ENCODE measurements at places on chromosomes 6 and 20.

GRCh38 chr6:67952948-67953347 lies 682.1 kb upstream of the ADGRB3 start:
- ATAC-seq: no peak

GRCh38 chr6:39558079-39558478 lies 167.1 kb downstream of the KIF6 start:
- no peak for ATAC-seq

DNA sequence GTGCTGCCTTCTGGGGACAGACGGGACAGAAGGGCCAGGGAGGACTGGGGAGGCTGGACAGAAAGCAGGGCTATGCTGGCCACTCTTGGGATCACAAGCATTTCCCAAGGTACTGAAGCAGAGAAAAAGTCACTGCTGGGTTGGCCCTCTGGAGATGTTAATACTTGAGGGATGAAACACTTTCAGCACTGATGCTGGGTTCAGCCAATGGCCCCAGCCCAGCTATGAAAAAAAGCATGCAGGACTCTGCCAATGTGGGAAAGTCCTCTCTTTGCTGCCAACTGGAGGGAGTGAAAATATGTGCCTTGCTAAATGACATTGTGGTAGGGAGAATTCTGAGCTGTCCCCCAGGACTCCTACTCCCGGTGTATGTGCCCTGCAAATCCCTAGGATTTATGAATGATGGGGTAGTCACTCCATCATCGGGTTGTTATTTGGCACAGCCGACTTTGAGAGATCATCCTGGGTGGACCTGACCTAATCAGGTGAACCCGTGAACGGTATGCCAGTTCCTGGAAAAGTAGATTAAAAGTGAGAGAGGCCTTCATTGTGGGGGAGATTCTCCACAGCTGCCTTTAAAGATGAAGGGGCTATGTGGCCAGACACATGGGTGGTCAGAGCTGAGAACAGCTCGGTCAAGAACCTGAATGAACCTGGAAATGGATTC lies 119.9 kb upstream of the TRAF3IP2 start:
- no peak for ATAC-seq

- no peak for ATAC-seq
These were observed 241.8 kb downstream of the TTLL2 start for GRCh38 chr6:167566711-167567141.

GRCh38 chr6:5006222-5006621 lies 2.4 kb upstream of the RPP40 start:
- no peak for ATAC-seq

DNA sequence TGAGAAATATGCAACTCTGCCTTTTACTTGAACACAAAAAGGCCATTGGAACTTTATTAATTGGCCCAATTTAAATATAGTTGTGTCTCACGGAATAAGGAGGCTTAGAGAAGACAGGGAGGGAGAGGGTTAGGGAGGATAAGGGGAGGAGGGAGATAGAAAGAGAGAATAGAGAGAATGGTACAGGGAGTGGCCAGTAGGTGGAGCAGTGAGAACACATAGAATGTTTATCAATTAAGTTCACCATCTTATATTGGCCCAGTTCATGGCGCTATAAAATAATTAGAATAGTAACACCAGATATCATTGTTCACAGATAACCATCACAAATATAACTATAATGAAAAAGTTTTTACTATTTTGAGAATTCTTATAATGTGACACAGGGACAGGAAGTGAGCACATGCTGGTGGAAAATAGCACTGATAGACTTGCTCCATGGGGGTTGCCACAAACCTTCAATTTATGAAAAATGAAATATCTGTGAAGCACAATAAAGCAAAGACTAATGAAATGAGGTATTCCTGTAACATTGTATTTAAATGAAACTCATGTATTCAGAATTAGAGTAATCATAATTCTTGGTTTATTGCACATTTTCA lies 374.1 kb upstream of the MANEA start:
- peak; percentile 62 for ATAC-seq

GRCh38 chr6:28814032-28814976 lies 109.5 kb downstream of the TRIM27 start:
- ATAC-seq: no peak

- no peak for ATAC-seq
These were observed 29.9 kb downstream of the MAPK13 start for GRCh38 chr6:36160147-36160760.

- no peak for ATAC-seq
These were observed 2.1 kb downstream of the RPS21 start for GRCh38 chr20:62388839-62389600.

DNA sequence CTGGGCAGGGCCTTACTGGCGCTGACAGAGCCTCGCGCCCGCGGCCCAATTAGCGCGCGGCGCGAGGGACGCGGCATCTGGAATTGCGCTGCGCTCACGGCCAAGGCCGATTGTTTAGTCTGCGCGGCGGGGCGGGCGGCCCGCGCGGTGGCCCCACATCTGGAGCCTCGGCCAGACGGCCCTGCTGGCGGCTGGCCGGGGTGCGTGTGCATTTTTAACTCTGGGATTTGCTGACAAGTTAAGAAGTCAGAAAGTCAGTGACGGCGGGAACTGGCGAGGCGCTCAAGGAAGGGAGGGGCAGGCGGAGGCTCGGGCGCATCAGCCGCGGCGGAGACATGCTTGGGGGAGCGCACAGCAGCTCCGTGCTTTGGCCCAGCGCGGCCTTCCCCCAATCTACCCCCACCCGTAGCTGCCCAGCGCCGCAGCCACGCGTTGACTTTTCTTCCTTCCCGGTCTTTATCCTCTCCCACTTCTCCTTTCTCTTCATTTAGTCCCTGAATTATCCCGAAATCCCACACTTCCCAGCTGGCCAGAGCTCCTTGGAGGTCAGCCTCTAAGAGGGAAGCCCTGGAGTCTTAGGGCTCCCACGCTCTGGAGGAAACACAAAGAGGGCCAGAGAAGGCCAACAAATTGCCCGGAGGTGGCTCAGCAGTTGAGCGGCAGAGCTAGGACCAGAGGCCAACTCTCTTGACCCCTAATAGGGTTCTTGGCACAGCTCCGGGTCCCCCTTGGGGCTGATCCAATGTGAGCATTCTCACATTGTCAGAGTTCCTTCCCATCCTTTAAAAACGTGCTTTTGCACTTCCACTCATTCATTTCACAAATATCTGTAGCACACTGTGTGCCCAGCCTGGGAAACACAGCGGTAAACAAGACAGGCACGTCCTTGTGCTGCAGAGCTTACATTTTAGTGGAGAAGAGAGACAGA lies 40.8 kb upstream of the FOXP4 start:
- ATAC-seq: peak; percentile 42

GRCh38 chr6:3873051-3873450 lies 23.9 kb downstream of the FAM50B start:
- ATAC-seq: no peak

DNA sequence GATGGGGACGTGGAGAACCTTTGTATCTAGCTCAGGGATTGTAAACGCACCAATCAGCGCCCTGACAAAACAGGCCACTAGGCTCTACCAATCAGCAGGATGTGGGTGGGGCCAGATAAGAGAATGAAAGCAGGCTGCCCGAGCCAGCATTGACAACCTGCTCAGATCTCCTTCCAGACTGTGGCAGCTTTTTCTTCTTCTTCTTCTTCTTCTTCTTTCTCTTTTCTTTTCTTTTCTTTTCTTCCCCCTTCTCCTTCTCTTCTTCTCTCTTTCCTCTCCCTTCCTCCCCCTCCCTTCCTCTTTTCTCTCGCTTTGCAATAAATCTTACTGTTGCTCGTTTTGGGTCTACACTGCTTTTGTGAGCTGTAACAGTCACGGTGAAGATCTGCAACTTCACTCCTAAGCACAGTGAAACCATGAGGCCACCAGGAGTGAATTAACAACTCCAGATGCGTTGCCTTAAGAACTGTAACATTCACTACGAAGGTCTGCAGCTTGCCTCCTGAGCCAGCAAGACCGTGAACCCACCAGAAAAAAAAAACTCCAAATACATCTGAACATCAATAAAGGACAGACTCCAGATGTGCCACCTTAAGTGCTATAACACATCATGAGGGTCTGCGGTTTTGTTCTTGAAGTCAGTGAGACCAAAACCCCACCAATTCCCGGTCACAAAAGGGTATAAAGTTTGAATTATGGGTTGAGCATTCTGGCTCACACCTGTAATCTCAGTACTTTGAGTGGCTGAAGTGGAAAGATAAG lies 19.6 kb upstream of the SERPINB1 start:
- ATAC-seq: no peak

DNA sequence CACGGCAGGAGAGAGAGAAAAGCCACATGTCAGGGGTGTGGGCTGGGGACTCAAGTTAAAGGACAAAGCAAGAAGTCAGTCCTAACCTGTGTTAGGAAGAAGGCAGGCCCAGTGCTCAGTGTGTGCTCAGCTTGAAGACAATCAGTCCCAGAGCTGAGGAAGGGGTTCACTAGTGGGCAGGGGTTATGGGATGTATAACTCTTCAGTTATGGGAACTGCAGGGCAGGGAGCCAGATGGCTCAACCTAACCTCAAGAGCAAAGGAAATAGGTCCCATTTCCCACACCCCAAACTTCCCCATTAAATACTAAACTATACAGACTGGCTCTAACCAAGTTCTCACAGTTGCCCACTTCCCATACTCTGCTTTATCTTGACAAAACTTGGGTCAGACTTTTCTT lies 7.4 kb upstream of the SSTR4 start:
- no peak for ATAC-seq

GRCh38 chr20:55500130-55500529 lies 505.2 kb downstream of the CBLN4 start:
- ATAC-seq: no peak

DNA sequence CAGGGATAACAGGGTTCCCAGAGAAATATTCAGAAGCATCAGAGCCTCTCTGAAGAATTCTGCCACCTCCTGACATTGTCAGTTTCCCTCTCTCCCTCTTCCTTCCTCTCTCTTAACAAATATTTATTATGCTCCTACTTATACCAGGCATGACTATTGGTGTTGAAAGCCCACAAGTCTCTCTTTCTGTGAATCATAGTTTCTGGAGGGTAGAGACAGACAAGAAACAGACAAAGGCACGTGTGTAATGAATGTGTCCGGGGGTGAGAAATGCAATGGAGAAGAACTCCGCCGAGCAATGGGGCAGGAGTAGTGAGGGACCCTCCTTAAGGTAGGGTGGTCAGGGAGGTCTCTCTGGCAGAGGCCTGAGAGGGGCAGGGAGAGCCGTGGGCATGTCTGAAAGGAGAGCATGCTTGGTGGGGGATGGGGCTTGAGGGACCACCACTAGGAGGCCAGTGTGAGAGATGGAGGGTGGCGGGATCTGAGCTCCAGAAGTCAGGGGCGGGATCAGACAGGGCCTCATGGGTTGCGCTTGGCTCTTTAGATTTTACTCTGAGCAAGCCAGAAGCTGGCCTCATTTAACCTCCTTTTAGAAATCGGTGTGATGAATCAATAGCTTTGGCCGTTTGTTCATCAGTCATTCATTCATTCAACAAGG lies 57.3 kb downstream of the EYA2 start:
- ATAC-seq: peak; percentile 84

DNA sequence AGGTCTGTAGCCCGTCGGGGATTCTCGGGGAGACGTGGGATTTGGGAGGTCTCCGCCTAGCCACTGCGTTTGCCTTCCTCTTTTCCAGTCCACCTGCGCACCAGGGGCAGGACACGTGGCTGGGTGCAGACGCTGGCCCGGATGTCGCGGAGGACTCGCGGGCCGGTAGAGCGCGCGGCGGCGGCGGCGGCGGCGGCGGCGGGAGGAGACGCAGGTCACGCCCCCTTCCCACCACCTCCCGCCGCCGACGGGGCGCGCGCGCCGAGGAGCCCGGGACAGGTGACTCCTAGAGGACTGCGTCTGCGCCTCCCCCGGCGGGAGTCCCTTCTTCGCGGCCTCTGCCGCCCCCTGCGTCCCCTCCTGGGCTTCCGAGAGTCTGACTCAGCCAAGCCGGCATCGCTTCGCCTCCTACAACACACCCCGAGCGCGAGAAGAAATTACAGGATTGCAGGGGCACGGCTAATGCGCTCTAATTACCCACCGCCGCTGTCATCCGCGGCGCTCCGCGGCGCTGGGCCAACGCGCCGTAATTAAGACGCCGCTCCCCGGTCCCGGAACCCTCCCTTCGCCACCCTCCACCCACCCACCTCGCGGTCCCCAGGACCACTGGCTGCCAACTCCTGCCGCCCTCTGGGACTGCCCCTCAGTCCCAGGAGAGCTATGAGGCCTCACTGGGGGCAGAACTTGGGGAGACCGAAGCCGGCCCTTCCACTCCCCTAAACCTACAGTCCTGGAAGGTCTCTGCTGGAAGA lies 124.5 kb downstream of the MRPL14 start:
- peak; percentile 71 for ATAC-seq

DNA sequence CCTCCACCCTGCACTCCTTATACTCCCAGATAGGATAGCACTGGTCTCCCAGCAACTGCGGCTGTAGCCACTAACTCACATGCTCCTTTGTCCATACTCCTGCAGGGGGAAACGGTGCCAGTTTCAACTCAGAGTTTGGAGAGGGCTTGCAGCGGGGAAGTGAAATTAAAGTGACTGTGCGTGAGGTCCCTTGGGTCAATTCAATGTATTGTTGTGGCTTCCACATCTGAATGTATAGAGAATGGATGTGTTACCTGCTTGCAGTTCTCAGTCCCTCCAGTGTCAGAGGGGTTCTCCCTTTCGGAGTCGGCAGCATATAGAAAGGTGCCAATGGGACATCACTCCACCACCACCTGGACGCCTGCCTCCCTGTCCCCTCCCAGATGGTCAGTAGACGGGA lies 93.6 kb upstream of the CNKSR3 start:
- ATAC-seq: no peak

DNA sequence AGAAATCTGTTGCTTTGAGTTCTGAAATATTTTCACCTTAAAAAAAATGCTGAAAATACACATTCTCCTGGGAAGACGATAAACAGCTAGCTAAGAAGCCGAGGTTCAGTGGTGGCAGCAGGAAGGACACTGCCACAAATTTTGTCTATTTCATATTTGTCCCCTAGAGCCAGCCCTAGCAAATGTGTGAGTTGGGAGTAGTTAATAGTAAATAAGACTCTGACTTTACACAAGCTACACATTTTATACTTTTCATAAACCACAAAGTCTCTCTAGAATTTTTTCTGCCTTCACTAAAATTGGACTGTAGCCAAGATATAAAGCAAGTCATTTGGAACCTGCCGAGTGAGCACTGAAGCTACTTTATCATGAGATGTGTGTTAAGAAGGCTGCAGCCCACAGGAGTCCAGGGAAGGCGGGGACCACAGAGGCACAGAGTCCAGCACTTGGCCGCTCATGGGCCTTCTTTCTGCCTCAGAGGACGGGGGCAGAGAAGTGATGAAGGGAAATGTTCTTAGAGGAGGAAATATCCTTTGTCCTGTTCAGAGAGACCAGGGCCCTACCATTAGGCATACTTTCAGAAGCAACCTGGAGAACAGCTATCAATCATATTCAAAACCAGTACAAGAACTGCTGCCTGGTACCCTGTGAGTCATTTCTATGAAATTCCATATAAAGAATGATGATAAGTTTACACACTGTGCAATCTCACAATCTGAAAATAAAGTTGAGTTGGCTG lies 241.7 kb upstream of the TAB2 start:
- ATAC-seq: peak; percentile 79

DNA sequence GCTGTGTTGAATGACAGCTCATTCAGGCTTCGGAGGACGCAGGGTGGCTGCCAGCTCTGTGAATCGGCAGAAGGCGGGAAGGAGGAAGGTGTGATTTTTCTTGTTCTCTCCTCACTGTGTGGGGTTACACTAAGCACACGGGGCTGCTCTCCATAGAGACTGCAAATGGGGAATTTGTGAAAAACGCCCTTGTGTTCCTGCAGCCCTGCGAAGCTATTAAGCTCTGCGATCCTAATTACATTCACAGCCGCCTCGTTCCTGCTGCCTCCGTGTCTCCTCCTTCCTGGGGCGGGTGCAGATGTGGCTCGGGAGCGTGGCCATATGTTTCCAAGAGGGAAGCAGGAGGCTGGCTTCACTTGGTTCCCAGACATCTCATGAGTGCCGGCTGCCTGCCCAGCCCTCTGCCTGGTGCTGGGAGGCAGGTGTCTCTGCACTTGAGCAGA lies 124.0 kb downstream of the TOX2 start:
- ATAC-seq: no peak

Data from activated T-helper 17 cell treated with anti-CD3 and anti-CD28 coated beads, Interleukin-2, amount 50 U/mL, for 72 hours (primary cell).